ENCODE measurements at places on chromosomes 7 and 10.

GRCh38 chr7:157021071-157021870 lies 10.8 kb upstream of the MNX1 start:
- no peak for DNase-seq

- DNase-seq, result no peak
Measured at GRCh38 chr7:90660819-90661218, 64.7 kb downstream of the CDK14 start.

- no peak for DNase-seq
Measured at GRCh38 chr7:1020849-1021251, 23.5 kb upstream of the GPR146 start.

DNA sequence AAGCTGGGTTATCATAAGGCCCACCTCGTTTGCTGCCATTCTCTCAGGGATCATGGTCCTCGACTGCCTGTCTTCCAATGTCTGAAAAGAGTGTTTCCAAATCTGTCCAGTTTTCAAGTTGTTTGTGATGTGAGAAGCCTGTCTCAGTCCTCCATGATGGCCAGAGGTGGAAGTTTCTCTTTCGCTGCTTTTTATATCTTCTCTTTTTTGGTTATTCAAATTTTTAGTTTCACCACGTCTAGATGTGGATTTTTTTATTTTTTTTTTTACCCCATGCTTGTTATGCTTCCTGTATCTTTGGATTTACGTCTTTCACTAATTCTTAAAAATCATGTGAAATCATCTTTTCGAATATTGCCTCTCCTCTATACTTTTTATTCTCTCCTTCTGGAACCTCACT lies 6.1 kb upstream of the RBM33 start:
- no peak for DNase-seq

GRCh38 chr7:35499226-35499625 lies 195.7 kb downstream of the HERPUD2 start:
- no peak for DNase-seq

- no peak for DNase-seq
Measured at GRCh38 chr7:84159435-84159834, 35.2 kb downstream of the SEMA3A start.

- no peak for DNase-seq
Measured at GRCh38 chr7:98483964-98484545, 83.2 kb upstream of the BAIAP2L1 start.

- no peak for DNase-seq
Measured at GRCh38 chr7:508461-509170, 11.0 kb downstream of the PDGFA start.

DNA sequence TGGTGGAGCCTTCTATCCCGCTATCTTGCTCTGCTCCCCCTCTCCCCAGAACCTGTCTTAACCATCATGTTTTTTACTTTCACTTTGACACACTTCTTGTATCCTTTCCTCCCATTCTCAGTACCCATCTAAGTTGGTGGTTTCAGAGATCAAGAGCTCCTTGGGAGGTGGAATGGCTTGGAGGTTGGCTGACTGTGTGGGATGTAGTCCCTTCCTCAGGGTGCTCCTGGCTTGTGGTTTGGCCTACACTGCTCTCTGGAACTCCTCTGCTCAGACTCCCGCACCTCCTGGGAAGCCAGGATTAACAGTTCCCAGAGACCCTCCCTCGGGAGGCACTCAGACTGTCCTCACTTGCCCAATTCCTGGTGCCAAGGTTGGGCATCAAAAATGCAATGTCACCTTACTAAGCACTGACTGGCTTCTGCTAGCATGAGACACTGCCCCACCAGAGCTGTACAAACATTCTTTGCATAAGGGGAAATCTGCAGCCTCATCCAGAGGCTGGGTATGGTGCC lies 93.1 kb upstream of the NAMPT start:
- DNase-seq, result no peak

DNA sequence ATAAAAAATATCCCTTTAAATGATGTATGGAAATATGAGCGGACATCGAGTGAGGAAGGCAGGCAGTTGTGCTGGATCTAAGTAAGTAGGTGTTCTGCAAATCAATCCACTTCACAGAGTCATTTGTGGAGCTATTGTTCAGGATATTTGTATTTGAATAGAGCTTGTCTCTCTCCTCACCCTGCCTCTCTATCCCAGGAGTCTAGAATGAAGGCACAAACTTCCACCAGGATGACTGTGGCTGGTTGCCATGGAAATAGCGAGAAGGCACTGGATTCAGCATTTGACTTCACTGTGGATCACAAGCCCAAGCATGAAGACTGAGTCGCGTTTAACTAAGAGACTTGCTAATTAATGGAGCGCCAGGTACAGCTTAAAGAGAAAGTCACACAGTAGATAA lies 53.2 kb downstream of the NPY start:
- DNase-seq, result no peak

- DNase-seq, result no peak
Measured at GRCh38 chr10:128071417-128071782, 54.8 kb downstream of the MKI67 start.

- DNase-seq, result no peak
Measured at GRCh38 chr10:112782200-112782907, 167.7 kb upstream of the TCF7L2 start.

DNA sequence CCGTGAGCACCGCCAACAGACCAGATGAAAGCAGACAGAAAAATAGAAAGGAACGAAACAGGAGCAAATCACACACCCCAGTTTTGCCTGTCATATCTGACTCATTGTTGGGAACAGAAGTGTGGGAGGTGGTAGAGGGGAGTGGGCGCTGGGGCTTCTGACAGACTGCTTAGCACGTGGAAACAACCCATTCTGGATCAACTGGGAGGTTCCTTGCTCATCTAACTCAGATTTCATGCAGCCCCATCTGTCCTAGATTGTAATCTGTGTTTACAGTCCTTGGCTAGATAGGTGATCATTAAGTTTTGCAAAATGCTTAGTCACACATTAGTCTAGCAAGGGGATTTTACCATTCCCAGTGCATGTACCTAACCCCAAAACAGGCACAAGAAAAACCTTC lies 154.1 kb downstream of the NRP1 start:
- no peak for DNase-seq

GRCh38 chr7:80984619-80985018 lies 65.8 kb upstream of the SEMA3C start:
- DNase-seq, result no peak

- peak; percentile 75 for DNase-seq
Measured at GRCh38 chr7:44914992-44915607, 29.8 kb upstream of the PURB start.

GRCh38 chr10:49484486-49485235 lies 54.3 kb downstream of the ERCC6 start:
- no peak for DNase-seq

DNA sequence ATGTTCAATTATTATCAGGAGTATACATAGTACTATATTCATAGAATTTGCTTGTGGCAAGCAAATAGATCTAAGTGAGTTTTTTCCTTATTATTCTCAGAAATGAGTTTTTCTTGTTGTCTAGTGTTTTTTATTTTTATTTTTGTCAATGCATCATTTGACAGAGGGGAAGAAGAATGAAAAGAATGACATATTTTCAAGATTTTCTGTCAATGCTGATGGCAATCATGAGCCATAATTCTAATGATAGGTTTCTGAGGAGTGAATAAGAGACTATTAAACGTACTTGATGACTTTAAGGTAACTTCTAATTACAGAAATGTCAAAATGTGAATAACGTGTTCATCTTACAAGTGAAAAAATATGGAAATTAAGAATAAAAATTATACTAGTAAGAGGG lies 144.6 kb upstream of the CSTF2T start:
- DNase-seq, result no peak

DNA sequence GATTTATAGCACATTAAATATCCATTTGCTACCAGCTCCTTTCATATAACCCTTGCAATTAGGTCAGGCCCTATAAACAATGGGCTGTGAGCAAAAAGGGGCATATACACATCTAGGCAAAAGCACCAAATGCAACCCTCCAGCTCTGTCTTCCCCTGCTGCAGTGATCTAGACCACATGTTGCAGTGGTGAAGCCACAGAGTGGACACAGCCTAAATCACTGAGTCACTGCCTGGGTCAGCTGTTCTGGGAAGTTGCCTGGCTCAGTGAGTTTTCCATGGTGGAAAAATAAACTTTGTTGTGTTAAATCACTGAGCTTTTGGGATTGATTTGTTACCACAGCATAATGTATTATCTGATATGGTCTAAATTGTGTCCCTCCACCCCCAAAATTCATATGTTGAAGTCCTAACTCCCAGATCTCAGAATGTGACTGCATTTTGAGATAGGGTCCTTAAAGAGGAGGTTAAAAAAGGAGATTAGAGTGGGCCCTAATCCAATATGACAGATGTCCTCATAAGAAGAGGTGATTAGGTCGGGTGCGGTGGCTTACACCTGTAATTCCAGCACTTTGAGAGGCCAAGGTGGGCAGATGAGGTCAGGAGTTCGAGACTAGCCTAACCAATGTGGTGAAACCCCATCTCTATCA lies 70.4 kb downstream of the ZFAND4 start:
- DNase-seq, result no peak

- DNase-seq, result no peak
Measured at GRCh38 chr10:2294739-2295138, 557.4 kb upstream of the ADARB2 start.

GRCh38 chr7:84848219-84848973 lies 338.5 kb downstream of the SEMA3D start:
- DNase-seq, result no peak

GRCh38 chr7:51080622-51081269 lies 235.9 kb downstream of the COBL start:
- no peak for DNase-seq

DNA sequence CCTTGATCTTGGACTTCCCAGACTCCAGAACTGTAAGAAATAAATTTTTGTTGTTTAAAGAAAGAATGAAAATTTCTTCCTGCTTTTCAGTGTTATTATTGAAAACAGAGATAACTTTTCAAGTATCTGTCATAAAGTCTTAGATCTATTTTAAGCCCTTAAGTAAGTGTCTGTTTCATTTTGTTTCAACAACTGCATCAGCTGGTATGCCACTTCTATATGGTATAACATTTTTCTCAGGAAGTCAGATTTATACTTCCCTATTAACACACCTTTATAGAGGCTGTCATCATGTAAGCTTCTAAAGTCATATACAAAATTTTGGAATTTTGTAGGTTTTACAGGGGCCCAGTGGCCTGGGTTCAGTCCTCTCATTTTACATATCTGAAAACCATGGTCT lies 24.4 kb downstream of the RALA start:
- no peak for DNase-seq

DNA sequence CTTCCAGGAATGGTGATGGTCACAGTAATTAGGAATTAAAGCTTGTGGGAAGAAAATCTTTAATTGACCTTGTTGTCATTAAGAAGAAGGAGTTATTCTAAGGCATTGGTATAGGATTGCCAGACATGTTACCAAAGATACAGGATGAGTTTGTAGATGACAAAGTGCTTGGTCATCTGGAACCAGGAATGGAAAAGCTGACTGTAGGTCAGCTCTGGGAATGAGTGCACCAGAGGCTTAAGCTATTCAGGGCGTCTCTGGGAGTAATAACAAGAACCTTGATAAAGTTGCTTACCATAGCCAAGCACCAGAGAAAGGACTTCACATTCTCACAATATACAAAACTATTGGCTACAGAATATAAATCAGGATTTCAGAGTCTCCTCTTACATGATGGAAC lies 89.0 kb downstream of the PHTF2 start:
- DNase-seq, result no peak

GRCh38 chr10:75035975-75036708 lies 75.3 kb upstream of the SAMD8 start:
- no peak for DNase-seq

DNA sequence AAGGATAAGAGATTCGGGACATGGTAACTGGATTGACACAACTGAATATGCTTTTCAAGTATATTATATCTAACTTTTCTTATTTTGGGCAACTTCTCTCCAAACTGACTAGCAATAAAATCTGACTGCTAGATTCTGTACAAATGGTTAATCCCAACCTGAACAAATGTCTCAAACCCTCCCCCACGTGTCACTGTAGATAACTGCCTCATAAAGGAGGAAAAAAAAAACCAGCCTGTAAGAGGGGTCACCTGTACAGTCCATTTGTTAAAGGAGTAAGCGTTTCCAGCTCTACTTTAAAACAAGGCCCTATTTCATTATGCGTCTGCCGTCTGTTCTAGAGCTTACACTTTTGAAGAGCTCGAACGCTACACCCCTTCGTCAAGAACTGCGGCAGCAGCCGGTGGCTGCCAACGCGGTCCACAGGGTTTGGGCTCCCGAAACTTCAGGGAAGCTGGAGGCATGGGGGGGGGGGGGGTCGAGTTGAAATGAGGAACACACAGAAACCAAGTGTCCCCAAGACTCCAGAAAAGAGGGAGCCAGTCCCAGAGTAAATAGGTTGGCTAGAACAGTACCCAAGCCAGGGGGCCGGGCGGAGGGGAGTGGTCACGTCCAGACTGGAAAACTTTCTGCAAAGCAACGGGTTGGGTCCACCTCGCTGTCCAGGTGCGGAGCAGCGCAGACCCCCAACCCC lies 492 bp downstream of the COG5 start:
- DNase-seq, result peak; percentile 35

DNA sequence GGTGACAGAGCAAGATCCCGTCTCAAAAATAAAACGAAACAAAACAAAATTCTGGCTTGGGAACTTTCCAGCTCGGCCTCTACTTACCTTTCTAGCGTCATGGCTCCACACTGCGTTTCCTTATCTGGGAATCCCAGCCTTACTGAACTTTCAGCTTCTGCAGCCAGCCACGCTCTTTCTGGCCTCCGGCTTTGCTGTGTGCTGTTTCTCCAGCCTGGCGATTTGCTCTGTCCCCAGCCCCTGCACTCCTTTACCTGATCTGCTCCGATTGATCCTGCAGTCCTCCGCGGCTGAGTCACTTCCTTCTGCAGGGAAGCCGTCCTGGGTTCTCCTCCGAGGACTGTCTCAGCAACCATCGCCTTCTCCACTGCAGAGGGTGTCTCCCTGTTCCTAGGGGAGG lies 71.0 kb upstream of the FAM171A1 start:
- DNase-seq, result no peak

DNA sequence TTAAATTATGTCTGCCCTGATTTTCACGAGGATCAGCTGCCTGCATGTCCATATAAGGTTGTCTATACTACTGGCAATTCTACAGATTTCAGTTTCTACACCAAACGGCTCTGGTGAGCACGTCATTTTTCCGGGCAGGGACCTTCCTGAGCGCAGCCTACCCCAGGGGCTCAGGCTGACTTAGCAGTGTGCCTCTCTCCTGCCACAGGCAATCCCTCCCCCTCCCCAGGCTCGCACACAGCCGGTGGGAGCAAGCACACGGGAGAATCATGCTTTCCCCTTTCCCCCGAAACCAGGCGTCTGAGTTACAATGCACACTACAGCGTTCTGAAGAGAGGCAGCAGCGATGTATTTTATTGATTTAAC lies 1.7 kb downstream of the KLF6 start:
- peak; percentile 30 for DNase-seq

DNA sequence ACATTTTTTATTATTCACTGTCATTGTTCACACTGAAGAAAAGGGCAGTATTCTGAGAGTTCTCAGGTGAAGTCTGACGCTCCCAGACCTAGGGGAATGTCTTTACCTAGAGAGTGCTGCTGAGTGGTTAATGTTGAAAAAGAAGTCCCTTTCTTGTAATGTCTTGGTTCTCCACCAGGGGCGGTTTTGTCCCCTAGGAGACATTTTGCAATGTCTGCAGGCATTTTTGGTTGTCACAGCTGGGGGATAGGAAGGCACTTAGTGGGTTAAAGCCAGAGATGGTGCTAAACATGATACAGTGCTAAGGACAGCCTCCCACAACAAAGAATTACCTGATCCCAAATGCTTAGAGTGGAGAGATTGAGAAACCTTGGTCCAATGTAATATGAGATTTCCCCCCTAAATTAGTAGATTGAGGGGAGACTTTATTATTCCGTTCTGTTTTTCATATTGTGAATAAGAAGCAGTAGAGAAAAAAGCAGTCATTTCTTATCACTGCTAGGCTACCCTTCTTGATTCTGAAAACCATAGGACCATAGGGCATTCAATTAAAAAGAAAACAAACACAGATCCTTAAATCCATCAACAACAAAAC lies 13.1 kb downstream of the UMAD1 start:
- no peak for DNase-seq
